Amniotic epithelial cell (primary cell): ENCODE measurements at places on chromosomes 5 and 9.
A peak's percentile ranks its signal among the peaks of the same experiment; 100 is the strongest.

- DNase-seq = peak; percentile 67
These were observed 1.3 kb downstream of the SHC3 start for GRCh38 chr9:89177012-89177943.

DNA sequence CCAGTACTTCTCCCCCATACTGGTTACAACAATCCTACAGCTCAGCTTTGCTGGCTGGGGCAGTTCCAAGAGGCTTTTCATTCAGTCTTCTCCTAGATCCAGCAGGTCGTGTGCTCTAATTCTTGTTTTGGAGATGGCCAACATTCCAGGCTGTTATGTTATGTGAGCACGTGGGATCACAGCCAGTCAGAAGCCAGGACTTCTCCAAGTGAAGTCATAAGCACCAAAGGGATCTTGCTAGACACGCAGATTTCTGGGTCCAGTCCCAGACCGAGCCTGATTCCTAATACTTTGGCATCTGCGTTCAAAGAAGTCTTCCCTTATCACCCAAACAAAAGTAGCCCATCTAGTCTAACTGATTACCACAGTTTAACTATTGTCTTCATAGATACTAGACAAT lies 1.4 kb upstream of the LARP1 start:
- DNase-seq = peak; percentile 90

DNA sequence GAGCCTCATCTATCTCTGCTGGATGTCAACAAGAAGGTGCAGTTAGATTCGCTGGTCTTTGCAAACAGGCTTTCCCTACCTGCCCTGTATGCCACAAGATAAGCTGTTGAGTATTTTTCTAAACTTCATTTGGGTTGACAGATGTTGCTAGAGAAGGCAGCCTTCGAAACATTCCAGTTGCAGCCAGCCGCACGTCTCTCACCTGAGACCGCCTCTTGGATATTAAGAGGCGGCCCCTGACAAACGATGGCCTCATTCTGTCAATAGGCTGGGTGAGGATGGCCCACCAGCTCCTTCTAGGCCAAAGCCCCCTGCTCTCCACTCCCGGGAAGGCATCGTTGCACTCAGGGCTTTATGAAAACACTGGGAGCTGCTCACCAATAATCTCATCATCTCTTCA lies 181.6 kb downstream of the DAB2IP start:
- no peak for DNase-seq

GRCh38 chr5:162939991-162940390 lies 497.4 kb upstream of the CCNG1 start:
- DNase-seq = no peak

GRCh38 chr9:126664900-126665643 lies 51.3 kb downstream of the LMX1B start:
- no peak for DNase-seq

GRCh38 chr9:122806661-122807060 lies 6.7 kb downstream of the OR1K1 start:
- DNase-seq = no peak

- no peak for DNase-seq
These were observed 34.6 kb downstream of the CTSL start for GRCh38 chr9:87760529-87760928.

DNA sequence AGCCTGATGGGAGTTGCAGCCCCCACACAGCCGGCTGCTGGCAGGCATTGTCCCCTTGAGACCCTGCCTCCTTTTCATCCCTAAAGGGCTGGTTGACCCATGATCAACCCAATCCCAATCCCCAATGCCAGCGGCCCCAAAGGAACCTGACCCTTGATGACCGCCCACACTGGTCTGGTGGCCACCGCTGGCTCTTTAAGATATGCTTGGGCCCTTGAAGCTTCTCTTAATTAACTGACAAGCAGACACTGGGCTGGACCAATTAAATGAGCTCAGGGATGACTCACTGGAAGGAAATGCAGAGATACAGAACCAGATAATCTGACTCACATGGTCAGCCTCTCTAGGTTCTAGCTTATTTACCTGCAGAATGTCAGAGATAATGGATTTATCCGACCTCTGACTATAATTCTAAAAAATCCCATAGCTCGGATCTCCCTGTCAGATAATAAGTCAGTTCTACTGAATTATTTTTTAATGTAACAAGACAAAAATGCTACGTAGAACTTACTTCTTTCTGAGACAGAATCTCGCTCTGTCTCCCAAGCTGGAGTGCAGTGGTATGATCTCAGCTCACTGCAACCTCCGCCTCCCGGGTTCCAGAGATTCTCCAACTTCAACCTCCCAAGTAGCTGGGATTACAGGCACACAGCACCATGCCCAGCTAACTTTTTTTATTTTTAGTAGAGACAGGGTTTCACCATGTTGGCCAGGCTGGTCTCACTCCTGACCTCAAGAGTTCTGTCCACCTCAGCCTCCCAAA lies 11.1 kb upstream of the MLANA start:
- DNase-seq = peak; percentile 97

DNA sequence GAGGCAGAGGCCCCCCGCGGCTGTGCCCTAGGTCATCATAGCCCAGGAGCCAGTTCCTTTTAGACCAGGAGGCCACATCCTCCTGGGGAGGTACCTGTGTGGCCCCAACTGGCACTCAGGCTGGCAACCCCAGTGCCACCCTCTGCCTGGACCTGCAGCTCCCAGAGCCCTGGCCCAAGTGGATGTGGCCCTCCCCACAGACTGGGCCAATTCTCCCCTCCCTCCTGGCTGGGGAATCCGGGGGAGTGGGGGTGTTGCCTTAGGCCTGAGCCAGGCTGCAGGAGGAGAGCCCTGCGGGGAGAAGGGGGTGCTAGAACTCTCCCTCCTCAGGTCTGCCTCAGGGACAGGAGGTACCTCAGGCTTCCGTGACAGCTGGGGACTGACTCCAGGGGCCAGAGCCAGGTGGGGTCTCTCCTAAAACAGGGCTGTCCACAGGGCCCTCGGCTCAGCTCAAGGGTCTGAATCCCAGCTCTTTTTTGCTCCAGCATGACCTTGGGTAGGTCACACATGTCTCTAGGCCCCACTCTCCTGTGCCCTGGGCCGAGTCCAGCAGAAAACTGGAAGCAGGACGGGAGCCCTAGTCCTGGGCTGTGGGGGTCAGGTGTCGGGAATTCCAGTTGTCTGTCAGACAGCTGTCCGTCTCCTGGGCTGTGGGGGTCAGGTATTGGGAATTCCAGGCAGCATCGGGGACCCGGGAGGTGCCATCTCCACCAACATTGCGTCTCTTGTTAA lies 9.6 kb downstream of the DNLZ start:
- peak; percentile 29 for DNase-seq

GRCh38 chr9:120876842-120877240 lies at the start of gene PHF19:
Gene PHF19, minus strand, starts transcription at chr9:120877188. Its CDS starts 2,447 bp downstream, at chr9:120874741.
- DNase-seq = no peak

DNA sequence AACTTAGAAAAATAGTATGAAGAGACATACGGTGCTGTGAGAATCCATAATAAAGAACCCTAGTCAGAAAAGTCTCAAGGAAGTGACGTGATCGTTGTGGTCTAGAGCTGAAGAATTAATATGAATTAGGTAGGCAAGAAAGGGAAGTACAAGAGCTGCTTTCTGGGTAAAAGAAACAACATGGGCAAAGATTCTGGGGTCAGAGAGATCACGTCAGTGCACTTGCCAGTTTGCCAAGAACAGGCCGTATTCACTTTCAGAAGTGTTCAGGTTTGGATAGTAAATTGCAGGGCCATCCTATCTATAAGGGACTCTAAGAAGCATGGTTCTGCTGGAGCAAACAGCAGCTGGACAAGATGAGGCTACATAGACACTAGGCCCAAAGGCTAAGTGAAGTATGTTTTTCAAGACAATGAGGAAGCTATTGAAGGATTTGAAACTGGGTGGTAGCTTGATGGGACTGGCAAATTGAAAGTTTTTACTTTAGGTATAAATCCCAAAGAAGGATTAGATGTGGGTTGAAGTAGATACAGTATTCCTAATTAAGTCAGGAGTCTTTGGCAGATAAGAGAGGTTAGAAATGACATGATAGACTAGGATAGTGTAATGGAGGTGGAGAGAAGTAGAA lies 4.8 kb upstream of the CHD1 start:
- DNase-seq = no peak

DNA sequence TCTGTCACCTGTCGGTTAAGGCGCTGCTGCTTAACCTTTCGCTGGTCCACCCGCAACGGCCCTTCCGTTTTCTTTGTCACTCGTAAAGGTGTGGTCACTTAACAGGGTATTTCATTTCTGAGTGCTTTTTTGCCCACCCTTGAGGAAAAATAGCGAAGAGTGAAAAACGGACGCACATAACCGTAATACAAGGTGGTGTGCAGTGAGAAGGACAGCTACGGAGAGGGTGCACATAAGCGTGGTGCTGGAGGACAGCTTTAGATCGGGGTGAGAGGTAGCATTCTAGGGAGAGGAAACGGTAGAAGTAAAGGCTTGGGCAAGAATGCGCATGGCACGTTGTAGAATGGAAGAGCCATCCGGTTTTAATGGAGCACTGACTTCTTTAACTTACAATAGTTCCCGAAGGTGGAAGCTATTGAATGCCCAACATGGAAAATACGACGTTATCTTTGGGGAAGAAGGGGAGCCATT lies 761 bp downstream of the CCT5 start:
- DNase-seq = peak; percentile 44

DNA sequence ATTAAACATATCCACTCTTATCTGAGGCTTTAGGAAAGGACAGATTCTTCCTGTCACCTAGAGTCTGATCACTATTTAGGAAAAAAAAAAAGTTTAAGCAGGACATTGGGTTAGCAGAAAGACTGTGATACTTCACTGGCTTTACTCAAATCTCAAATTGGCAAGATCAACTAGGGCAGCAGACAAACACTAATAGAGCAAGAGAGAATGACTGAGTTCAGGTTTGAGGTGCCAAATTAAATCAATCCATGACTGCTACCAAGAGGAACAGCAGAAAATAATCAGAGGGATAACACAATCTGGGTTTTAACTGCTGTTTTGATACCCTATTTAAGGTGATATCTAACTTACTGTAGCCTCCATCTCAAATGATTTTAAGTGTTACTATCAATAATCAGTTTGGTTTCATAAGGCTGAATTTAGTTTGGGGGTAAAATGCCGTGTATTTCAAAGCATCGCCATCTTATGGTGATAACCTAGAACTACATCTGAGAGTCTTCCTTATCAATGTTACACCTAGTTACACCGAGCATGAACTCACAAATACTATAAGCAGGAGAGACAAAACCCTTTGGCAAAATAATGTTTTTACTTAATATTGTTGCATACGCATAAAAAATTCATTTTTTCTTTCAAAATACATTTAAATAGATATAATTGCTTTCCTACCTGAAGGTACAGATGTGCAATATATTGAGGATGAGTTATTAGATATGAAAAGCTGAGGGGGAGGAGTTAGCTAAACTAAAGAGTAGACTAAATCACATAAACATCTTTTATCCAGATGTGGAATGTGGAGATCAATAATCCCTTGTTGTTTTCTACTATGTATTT lies 286.4 kb upstream of the CDH12 start:
- peak; percentile 1 for DNase-seq

DNA sequence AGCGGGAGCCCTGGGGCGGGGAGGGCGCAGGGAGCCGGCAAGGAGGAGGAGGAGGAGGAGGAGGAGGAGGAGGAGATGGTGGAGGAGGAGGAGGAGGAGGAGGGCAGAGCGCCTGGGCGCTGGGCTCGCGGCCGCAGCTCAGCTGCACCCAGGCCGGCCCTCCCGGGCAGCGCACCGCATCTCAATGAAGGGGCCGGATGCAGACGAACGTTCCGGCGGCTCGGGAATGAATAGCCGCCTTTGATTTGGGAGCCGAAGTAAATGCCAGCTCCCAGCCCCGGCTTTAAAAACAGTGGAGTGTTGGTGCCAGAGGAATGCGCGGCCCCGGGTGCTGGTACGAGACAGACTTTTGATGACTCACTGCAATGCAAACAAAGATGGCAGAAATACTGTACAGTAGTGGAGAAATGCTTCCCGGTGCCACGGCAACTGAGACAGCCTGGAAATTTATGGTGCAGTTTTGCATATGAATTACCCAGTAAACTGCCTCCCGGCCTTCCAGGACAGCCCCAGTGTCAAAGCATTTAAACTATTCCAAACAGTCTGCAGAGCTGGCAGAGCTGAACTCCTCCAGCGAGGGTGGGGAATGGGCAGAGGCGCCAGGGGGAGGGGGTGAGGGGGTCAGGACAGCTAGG lies 43.1 kb downstream of the NACC2 start:
- peak; percentile 98 for DNase-seq

GRCh38 chr5:141815051-141815795 lies 63.0 kb downstream of the PCDH1 start:
- DNase-seq = no peak

- DNase-seq = no peak
These were observed 24.7 kb upstream of the TMEM250 start for GRCh38 chr9:136143215-136144001.

- DNase-seq = no peak
These were observed 145.3 kb downstream of the MACROH2A1 start for GRCh38 chr5:135253601-135254178.

DNA sequence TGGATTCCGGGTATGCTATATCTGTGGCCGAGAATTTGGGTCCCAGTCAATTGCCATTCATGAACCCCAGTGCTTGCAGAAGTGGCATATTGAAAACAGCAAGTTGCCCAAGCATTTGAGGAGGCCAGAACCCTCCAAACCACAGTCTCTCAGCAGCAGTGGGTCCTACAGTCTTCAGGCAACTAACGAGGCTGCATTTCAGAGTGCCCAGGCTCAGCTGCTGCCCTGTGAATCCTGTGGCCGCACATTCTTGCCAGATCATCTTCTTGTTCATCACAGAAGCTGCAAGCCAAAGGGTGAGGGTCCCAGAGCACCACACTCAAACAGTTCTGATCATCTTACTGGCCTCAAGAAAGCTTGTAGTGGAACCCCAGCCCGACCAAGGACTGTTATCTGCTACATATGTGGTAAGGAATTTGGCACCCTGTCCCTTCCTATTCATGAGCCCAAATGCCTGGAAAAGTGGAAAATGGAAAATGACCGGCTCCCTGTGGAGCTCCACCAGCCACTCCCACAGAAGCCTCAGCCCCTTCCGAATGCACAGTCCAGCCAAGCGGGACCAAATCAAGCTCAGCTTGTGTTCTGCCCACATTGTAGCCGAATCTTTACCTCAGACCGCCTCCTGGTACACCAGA lies 23.0 kb downstream of the ZNF474 start:
- DNase-seq = no peak

GRCh38 chr5:91641730-91642350 lies 258.7 kb upstream of the ARRDC3 start:
- peak; percentile 41 for DNase-seq

DNA sequence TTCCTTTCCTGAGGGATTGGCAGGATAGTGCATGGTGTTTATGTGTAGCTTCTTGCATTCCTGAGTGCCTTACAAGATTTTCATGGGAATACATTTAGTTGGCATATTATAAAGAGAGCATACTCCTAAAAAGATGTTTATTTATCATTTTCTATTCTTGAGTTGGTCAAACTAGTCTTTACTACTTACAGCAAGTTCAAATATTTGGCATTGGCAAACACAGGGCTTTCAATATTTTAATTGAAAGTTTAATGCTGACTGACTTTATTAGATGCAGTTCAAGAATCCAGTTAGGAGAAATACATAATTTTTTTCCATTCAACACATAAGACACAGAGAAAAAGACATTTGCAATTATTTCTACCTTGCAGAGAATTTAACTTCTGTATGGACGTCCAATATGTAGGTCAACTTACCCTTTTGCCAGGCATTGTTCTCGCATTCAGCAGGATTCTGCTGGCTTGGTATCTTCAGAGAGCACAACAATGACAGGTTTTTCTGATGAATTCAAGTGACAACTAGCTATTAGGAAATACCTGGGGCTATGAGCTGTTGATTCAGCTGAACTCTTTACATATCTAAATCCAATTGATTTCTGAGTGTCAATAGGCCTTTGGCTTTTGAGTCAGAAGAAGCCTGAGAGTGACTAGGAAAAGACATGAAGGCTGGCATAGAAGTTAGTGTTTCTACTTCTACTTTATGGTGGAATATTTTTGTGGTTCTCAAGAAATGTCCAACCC lies 129.6 kb downstream of the LURAP1L start:
- DNase-seq = no peak
